ENCODE measurements at places on chromosomes 1 and 21. TPM values are rescaled to one million over a fixed set of nuclear protein-coding genes. Genes with fewer than 3 reads are reported as not detected.

Gene ADAMTS5
- total RNA-seq = 0.47 TPM

DNA sequence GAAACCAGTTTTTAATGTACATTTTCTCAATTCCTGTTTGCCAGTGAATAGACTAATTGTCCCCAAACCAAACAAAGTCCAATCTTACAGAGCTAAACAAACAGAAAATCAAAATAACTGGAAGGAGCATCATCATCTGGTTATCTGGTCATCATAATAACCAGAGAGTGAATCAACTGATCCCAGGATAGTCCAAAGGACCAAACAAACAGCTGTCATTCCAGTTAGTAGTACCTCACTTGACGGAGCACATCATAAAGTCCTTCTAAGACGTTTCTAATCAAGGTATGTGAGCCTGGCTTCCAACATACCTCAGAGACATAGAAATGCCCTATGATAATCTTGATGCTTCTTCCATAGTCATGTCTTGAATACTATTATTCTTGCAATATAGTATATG lies 240.5 kb downstream of the LTN1 start:
- no peak overlapping the region for H3K4me3 ChIP-seq
- peaks cover 26% of the 10 kb centered on the region for H3K4me1 ChIP-seq
- H3K27me3 ChIP-seq = no peaks in the 10 kb centered on the region
- no peaks in the 10 kb centered on the region for H3K36me3 ChIP-seq
- no peak for DNase-seq

DNA sequence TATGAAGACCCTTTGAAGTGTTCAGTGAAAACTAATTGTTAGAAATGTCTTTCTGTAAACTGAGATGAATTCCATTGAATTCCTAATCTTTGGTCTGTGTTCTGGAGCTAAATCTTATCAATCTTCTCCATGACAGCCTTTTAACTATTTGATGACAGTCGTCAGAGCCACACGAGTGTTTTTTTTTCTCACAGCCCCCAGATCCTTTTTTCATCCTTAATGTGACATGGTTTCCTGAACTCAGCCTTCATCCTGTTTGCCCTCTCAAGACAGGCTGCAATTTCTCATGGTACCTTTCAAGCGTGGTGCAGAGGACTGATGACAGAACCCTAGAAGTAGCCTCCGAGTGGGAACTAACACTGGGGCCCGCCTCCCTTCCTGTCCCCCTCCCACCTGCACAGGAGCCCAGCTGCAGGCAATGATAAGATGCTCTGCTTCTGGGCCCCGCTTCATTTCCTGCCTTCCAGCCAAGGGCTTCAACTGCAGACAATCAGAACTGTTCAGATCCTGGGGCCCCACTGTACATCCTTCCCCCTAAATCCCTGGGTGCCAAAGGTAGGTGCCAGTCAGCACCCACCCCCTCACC lies 114.6 kb upstream of the VAV3 start:
- H3K4me1 ChIP-seq = no peaks in the 10 kb centered on the region
- H3K36me3 ChIP-seq = no peaks in the 10 kb centered on the region
- H3K27me3 ChIP-seq = no peaks in the 10 kb centered on the region
- H3K4me3 ChIP-seq = no peak overlapping the region
- H3K27ac ChIP-seq = no peak overlapping the region

- no peaks in the 10 kb centered on the region for H3K27me3 ChIP-seq
- H3K4me3 ChIP-seq = no peak overlapping the region
- no peak for DNase-seq
- H3K27ac ChIP-seq = no peak overlapping the region
- no peaks in the 10 kb centered on the region for H3K4me1 ChIP-seq
These were observed 4.2 kb downstream of the CYP4B1 start for GRCh38 chr1:46802901-46803574.

GRCh38 chr1:61208831-61209230 lies 126.5 kb downstream of the NFIA start:
- H3K36me3 ChIP-seq = no peaks in the 10 kb centered on the region
- 0 out of 2 replicates have a peak, but pooled peaks cover 7% of the 10 kb centered on the region for H3K4me1 ChIP-seq
- H3K27ac ChIP-seq = no peak overlapping the region
- H3K4me3 ChIP-seq = no peak overlapping the region

GRCh38 chr1:43611950-43612349 lies 38.0 kb upstream of the KDM4A start:
- no peak overlapping the region for H3K4me3 ChIP-seq
- H3K36me3 ChIP-seq = peaks cover 3% of the 10 kb centered on the region
- H3K27ac ChIP-seq = no peak overlapping the region
- no peak for DNase-seq

GRCh38 chr1:214018386-214019268 lies 30.9 kb downstream of the PROX1 start:
- no peak for DNase-seq
- H3K4me1 ChIP-seq = peaks cover 15% of the 10 kb centered on the region
- H3K36me3 ChIP-seq = no peaks in the 10 kb centered on the region
- H3K27ac ChIP-seq = no peak overlapping the region

DNA sequence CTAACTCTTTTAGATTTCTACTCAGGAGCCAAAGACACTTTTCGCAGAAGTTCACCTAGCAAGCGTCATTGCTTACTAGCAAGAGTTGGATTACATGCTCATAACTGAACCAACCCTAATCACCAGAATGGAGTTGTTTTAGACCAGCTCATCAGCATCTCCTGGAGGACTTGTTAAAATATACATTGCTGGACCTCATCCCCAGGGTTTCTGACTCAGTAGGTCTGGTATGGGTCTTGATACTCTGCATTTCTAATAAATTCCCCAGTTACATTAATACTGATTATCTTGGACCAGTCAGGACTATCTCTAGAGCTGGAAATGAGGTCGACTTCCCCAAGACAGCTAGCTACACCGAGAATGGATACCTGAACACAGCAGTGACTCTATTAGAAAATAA lies 9.7 kb upstream of the PRDX6 start:
- no peak overlapping the region for H3K4me3 ChIP-seq
- peaks cover 25% of the 10 kb centered on the region for H3K36me3 ChIP-seq
- DNase-seq = no peak

DNA sequence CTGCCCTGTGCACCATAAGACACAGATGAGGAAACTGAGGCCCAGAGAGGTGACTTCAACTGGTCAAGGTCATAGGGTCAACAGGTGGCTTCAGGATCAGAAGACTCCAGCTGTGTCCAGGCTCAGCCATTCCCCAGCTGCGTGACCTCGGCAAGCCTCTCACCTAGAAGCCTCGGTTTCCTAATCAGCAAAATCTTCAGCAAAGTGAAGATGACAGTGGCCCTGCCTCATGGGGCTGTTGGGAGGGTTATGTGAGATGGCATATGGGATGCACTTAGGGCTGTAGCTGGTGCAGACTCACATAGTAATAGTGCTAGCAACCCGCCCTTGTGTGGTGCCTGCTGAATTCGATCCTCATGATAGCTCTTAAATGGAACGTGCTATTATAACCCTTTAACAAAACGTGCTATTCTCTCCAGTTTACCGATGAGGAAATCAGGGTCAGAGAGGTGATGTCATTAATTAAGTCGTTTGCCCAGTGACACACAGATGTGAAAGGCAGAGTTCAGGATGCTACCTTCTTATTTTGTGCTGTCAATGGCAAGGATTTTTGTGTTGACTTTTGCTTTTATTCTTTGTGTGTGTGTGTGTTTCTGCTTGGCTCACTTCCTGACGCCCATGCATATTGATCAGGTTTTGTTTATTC lies 472.9 kb downstream of the MATN1 start:
- no peaks in the 10 kb centered on the region for H3K36me3 ChIP-seq
- H3K4me3 ChIP-seq = no peak overlapping the region
- H3K27ac ChIP-seq = no peak overlapping the region
- H3K4me1 ChIP-seq = no peaks in the 10 kb centered on the region
- H3K27me3 ChIP-seq = no peaks in the 10 kb centered on the region
- DNase-seq = no peak

DNA sequence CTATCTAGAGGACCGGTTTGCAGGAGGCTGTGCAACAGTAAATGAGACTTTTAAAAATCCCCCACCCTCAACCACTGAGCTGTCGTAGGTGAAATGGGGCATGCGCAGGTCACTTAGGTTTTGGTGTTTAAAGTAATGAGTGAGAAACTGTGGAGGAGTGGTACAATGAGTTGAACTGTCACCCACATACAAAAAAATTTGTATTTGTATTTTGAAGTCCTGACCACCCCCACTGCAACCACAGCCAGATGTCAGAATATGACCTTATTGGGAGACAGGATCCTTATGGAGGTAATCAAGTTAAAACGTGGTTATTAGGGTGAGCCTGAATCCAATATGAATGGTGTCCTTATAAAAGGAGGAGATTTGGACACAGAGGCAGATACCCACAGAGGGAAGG lies 1.6 kb upstream of the IRF6 start:
- peaks cover 9% of the 10 kb centered on the region for H3K4me1 ChIP-seq
- no peak for DNase-seq
- no peak overlapping the region for H3K4me3 ChIP-seq

GRCh38 chr1:156933136-156933535 lies 12.7 kb downstream of the LRRC71 start:
- H3K36me3 ChIP-seq = no peaks in the 10 kb centered on the region
- H3K4me1 ChIP-seq = no peaks in the 10 kb centered on the region
- H3K4me3 ChIP-seq = no peak overlapping the region
- peaks cover 32% of the 10 kb centered on the region for H3K27me3 ChIP-seq

DNA sequence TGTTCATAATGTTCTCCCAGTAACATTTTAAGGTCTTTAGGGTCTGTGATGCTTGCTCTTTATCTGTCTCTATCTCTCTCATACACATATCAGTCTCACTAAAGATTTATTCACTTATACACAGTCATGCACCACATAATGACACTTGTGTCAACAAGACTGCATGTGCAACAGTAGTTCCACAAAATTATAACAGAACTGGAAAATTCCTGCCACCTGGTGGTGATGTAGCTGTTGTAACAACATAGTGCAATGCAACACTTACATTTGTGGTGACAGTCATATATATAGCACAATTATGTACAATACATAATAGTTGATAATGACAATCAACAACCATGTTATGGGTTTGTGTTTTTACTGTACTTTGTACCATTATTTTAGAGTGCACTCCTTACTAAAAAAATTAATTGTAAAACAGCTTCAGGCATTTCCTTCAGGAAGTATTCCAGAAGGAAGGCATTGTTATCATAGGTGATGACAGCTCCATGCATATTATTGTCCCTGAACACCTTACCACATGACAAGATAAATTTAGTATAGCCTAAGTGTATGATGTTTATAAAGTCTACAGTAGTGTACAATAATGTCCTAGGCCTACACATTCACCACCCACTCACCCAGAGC lies 8.1 kb downstream of the TDRD5 start:
- H3K36me3 ChIP-seq = no peaks in the 10 kb centered on the region
- H3K4me1 ChIP-seq = no peaks in the 10 kb centered on the region
- peak; percentile 45 for DNase-seq
- no peak overlapping the region for H3K27ac ChIP-seq
- H3K27me3 ChIP-seq = no peaks in the 10 kb centered on the region
- H3K4me3 ChIP-seq = no peak overlapping the region

- no peak for DNase-seq
- no peak overlapping the region for H3K4me3 ChIP-seq
- no peaks in the 10 kb centered on the region for H3K27me3 ChIP-seq
- no peaks in the 10 kb centered on the region for H3K36me3 ChIP-seq
- H3K4me1 ChIP-seq = peaks cover 12% of the 10 kb centered on the region
- H3K27ac ChIP-seq = no peak overlapping the region
These were observed 509.0 kb upstream of the CXADR start for GRCh38 chr21:17003763-17004373.

- peak; percentile 47 for DNase-seq
- peak within 1 kb of the TSS; percentile 83 for H3K4me3 ChIP-seq
- H3K27ac ChIP-seq = no peak within 1 kb of the TSS
These were observed at the start of gene LRRN2 for GRCh38 chr1:204685236-204686006. Gene LRRN2, minus strand, starts transcription at chr1:204685738. Its CDS starts 65,746 bp downstream, at chr1:204619992.

GRCh38 chr1:231550448-231550781 lies 21.9 kb downstream of the TSNAX start:
- H3K27me3 ChIP-seq = no peaks in the 10 kb centered on the region
- peak; percentile 78 for DNase-seq
- 0 out of 2 replicates have a peak, but pooled peaks cover 4% of the 10 kb centered on the region for H3K4me1 ChIP-seq
- H3K4me3 ChIP-seq = no peak overlapping the region
- H3K27ac ChIP-seq = no peak overlapping the region
- no peaks in the 10 kb centered on the region for H3K36me3 ChIP-seq

GRCh38 chr1:241706967-241707366 lies 54.9 kb downstream of the WDR64 start:
- no peak overlapping the region for H3K27ac ChIP-seq
- no peak for DNase-seq
- no peak overlapping the region for H3K4me3 ChIP-seq
- H3K36me3 ChIP-seq = no peaks in the 10 kb centered on the region
- H3K4me1 ChIP-seq = no peaks in the 10 kb centered on the region
- H3K27me3 ChIP-seq = no peaks in the 10 kb centered on the region

GRCh38 chr21:44548922-44549321 lies 2.4 kb downstream of the KRTAP10-2 start:
- H3K36me3 ChIP-seq = no peaks in the 10 kb centered on the region
- peak overlapping the region; percentile 96 for H3K27ac ChIP-seq
- H3K4me1 ChIP-seq = peaks cover 25% of the 10 kb centered on the region
- H3K4me3 ChIP-seq = no peak overlapping the region
- peak; percentile 72 for DNase-seq
- no peaks in the 10 kb centered on the region for H3K27me3 ChIP-seq

GRCh38 chr1:240385985-240386978 lies 225.7 kb downstream of the GREM2 start:
- H3K36me3 ChIP-seq = peaks cover 6% of the 10 kb centered on the region
- H3K4me1 ChIP-seq = no peaks in the 10 kb centered on the region
- no peak for DNase-seq
- no peak overlapping the region for H3K4me3 ChIP-seq
- H3K27ac ChIP-seq = no peak overlapping the region

GRCh38 chr21:38954588-38955004 lies 148.9 kb downstream of the ETS2 start:
- H3K4me1 ChIP-seq = no peaks in the 10 kb centered on the region
- H3K36me3 ChIP-seq = no peaks in the 10 kb centered on the region
- DNase-seq = no peak
- no peaks in the 10 kb centered on the region for H3K27me3 ChIP-seq
- H3K4me3 ChIP-seq = no peak overlapping the region

- H3K27ac ChIP-seq = no peak overlapping the region
- no peaks in the 10 kb centered on the region for H3K36me3 ChIP-seq
- no peaks in the 10 kb centered on the region for H3K4me1 ChIP-seq
- H3K4me3 ChIP-seq = no peak overlapping the region
- no peaks in the 10 kb centered on the region for H3K27me3 ChIP-seq
- no peak for DNase-seq
These were observed 35.3 kb upstream of the DMRTA2 start for GRCh38 chr1:50458507-50458906.

- no peak for DNase-seq
- H3K4me1 ChIP-seq = peaks cover 25% of the 10 kb centered on the region
- no peak overlapping the region for H3K27ac ChIP-seq
- no peak overlapping the region for H3K4me3 ChIP-seq
- H3K36me3 ChIP-seq = no peaks in the 10 kb centered on the region
These were observed 48.4 kb upstream of the HOOK1 start for GRCh38 chr1:59766227-59766855.
